Sigmoid colon (tissue), 7 donors: ENCODE measurements at places on chromosomes 3 and 15. TPM values are rescaled to one million over a fixed set of nuclear protein-coding genes. Genes with fewer than 3 reads are reported as not detected.

DNA sequence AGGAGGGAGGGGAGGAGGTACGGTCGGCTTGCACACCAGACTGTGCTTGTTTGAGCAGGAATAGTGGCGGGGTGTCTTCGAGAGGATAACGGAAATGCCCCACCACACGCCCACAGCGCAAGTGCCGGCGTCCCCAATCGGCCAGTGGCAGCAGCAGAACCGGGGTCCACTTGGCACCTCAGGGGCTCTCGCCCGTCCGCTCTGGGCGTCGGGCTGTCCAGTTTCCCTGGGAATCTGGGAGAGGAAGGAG, 53.7 kb downstream of the CCDC54 start:
- peak; percentile 70 for DNase-seq

Gene RPL4
- total RNA-seq: 9,223 TPM

Gene DENND6A
- 51.7 TPM for total RNA-seq

- DNase-seq: no peak
Measured at GRCh38 chr15:85289677-85290365, 90.6 kb upstream of the AKAP13 start.

GRCh38 chr3:32397941-32398340, 6.3 kb downstream of the CMTM7 start:
- no peak for DNase-seq

DNA sequence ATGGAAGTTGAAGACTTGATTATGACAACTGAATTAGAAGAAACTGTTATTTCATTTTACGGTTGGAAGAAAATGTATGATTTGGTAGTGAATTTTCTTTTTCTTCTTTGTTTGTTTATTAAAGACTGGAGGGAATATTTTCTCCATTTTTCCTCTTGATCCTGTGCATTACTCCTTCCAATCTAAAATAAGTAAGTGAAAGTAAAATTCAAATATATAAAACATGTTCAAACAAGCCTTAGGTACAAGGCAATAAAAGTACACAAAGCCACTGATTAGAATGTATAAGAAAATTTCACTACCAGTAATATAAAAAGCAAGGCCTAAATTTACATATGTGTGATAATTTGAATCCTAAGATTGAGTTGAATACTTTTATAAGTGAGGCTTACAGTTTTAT, 181.2 kb upstream of the MME start:
- DNase-seq: no peak

DNA sequence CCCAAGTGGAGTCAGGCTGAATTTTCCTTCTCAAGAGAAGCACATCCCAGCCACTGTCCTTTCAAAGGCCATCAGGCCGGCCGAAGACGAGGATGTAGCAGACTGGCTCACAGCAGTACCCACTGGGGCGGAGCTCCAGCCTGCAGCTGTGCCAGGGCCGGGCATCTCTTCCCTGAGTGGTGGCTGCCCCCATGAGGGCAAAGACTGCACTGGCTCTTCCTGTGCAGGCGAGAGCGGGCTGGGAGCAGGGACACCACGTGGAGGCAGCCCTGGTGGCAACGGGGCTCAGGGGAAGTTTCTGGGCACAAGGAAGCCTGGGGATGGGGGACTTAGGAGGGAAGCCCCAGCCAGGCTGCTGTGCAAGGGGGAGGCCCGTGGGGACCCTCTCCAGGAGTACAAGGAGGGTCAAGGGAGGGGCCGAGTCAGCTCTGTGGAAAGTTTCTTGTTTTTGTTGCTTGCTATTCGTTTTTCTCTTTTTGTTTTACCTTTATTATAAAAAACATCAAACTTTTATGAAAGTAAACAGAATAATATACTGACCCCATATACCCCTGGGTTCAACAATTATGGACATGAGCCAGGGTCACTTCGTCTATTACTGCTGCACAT, 66.1 kb downstream of the RPN1 start:
- DNase-seq: peak; percentile 70

Gene VILL
- 6.0 TPM for total RNA-seq

Gene NPAP1
- not detected for total RNA-seq
